ENCODE measurements at places on chromosomes 2 and 18.
A peak's percentile ranks its signal among the peaks of the same experiment; 100 is the strongest.

DNA sequence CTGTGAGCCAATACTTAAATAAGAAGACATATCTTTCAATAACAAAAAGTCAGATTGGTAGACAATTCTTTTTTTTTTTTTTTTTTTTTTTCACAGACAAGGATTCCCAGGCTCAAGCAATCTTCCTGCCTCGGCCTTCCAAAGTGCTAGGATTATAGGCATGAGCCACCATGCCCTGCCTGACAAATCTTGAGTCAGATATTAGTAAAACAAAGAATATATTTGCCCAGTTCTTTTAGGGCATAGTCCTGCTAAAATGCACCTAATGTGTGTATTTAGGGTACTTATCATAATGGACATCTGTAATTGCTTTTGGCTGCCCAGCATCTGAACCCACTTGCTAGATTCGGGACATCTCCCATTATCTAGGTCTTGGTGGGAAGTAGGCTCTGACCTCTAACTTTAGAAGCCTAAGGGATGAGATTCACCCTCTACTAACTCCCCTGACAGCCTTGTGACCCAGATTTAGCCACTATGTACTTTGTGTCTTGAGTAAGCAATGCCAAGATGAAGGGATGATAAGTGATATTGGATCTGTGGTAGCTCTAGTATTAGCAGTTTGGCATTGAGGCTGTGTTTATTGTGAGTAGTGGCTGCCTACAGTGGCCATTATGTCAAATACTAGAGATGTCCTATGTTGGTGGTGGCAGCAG lies 18.5 kb upstream of the PSME4 start:
- DNase-seq = no peak

- DNase-seq = no peak
Observed at GRCh38 chr2:175926272-175926671, 75.8 kb downstream of the LNPK start.

DNA sequence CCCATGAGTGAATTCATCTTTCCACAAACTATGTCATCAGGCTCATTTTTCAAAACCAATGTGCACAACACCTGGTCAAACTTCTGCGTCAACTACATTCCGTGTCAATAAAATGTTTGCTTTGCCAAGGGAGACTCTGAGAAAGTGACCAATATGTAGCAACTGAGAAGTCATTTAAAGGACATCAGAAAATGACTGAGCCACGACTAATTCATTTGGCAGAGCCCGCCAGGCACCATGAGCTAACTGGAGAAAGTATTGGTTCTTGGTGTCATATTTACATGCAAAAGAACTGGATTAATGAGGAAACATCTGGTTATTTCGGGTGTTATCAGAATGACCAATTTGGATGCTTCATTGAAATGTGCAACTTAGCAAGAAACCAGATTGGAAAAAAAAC lies 7.2 kb downstream of the RND3 start:
- DNase-seq = no peak

DNA sequence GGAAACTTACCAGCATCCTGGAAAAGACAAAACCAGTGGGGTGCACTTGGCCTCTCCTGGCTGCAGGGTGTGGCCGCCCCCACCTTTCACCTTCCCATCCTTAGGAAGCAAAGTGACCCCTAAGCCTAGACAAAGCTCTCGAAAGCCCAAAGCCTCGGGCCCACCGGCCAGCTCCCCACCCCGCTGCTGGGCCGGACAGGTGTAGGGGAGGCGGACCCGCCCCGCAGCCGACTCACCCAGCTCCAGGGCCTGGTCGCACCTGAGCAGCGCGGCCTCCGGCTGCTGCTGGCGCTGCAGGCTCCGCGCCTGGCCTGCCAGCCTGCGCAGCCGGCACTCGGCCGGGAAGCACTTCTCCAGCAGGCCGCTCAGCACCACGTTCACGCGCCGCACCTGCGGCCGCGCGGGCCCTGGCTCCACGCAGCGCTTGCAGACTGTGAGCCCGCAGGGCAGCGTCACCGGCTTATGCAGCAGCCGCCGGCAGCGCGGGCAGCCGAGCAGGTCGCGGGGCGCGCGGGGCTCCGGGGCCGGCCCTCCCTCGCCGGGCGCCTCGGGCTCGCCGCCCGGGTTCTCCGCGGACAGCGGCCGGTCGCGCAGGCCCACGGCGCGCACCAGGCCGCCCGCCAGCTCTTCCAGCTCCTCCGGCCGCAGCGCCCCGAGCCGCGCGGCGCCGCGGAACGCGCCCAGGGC lies 979 bp downstream of the LONRF2 start:
- peak; percentile 27 for DNase-seq

DNA sequence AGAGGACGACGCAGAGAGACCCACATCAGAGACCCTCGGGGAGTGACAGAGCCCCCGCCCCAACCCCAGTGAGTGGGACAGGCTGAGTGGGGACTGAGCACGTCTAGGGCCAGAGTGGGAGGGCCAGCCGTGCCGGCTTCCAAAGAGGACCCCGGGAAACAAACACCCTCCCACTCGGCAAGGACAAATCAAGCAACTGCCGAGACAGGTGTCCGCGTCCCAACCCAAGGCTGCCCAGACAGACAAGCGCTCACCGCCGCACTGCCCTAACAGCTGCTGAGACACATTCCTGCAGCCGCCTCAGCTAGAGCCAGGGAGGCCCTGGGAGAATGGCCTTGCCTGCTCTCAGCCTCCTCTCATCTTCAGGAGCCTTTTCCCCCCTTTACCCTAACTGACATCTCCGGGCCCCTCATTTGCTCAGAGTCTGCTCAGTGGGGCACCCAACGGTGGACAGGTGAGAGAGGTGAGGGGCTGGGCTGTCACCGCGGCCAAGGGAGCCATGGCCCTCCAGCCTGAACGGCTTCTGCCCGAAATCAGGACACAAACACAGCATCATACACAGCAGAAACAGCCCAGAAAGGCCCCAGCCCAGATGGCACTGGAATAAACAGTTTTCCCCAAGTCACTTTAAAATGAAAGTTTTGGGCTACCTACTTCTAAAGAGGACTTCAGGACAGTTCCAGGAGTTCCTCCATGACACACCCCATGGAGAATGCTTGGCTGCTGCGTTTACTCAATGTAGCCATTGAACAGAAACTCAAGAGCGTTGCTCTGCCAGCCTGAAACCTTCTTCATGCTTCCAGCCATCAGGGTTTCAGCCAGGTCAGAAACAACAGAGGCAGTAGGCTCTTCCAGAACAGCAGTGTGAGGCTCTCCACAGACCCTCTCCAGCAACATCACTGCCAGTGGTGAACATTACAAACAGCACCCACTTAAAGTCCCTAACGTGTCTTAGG lies 23.6 kb downstream of the SLC66A2 start:
- DNase-seq = no peak

DNA sequence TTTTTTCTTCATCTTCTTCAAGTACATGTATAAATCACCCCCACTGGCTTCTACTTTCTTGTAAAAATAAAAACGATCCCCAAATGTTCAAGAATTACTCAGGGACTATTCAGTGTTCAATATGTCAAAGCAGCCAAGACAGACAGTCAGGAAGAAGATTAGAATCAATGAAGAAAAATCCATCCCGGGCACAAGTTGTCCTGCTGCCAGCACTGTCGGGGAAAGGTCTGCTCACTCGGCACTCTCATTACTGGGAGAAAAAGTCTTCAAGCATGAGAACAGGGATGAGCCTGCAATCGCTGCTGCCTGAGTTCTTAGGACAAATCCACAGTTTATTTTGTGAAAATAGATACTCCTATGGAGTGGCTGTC lies 482.8 kb upstream of the KLHL29 start:
- DNase-seq = no peak

GRCh38 chr2:226981791-226982326 lies 146.0 kb downstream of the RHBDD1 start:
- peak; percentile 97 for DNase-seq

DNA sequence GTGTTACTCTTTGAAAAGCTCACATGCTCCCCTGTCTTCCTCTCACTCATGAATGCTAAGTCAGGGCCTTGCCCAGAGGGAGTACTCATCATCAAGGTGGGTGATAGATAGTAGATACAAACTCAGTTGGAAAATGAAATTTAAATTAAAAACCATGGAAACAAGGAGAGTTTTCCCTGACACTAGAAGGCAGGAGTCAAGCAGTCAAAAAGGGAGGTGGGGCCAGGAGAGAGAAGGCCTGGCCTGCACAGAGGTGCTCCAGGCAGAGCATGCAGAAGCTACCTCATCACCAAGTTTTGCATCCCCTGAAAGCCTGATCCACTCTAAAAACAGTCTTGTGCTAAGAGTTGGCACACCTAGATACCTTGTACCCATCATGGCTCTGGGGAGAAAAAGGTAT lies 143.7 kb downstream of the MYO5B start:
- DNase-seq = no peak

GRCh38 chr2:26305540-26305939 lies 40.4 kb upstream of the SELENOI start:
- DNase-seq = no peak

DNA sequence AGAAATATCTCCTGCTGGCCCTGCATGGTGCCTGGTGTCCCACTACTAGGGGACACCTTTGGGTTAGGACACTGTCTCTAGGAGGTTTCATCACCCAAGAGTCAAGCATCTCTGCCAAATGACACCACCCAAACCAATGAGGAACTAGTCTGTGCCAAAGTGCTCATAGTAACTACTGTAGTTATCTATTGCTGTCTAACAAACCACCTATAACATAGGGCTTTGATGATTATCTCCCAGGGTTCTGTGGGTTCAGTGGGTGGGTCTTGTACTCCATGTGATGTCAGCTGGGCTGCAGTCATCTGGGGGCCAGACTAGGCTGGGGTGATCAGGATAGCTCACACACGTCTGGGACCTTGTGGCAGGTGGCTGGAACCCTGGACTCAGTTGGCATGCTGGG lies 59.8 kb downstream of the EPAS1 start:
- DNase-seq = peak; percentile 25

DNA sequence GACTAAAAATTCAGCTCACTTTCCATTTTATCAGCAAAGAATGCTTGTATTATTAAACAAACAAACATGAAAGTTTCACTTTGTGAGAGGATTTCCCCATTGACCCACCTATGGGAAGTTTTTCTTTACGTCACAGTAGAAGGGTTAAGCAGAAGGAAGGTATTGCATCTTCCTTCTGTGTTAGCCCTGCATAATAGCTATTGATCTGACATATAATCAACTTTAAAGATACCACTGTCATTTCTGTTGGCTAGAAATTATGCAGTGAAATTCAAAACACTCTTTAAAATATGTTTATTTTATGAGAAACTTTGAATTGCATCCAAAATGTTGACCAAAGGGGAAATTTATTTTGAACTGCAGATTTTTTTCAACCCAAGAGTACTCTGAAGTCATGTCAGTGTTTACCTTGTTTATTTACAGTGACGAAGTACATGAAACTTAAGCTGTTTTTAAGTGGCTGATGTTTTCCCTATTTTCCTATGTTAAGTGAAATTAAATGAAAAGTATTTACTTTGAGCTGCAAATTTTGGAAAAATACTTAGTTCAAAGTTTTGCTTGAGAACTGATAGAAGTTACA lies 566.4 kb downstream of the ZEB2 start:
- DNase-seq = no peak

- no peak for DNase-seq
Observed at GRCh38 chr2:105439141-105439540, 40.3 kb upstream of the FHL2 start.

DNA sequence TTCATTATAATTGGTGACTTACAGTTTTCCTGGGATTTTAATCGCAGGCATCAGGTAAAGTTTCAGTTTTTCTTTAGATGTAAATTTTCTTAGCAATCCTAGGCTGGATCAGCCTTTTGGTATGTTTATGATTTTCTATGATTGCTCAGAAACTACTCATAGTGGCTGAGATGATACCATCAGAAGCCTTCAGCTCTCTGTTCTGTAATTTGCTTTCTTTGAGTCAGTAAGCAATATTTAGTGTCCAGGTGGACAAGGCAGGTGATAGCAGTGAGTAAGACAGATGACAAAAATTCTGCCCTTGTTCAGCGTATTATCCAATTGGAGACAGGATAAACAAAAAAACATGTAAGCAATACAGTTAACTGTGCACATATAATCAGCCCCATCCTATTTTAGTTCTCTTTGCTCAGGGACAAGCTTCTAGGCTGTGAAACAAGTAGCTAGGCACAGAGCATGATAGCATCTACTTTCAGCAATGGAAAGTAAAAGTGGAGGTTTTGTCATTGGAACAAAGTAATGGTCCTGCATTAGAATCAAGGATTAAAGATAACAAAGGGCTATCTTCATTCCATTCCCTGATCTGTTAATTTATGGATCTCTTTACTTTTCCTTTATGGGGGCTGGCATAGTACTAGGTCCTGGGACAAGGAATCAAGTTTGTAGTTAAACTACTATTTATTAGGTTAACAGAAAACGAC lies 100.8 kb downstream of the EPC2 start:
- no peak for DNase-seq

GRCh38 chr2:18527326-18527725 lies 33.1 kb downstream of the RDH14 start:
- DNase-seq = no peak

DNA sequence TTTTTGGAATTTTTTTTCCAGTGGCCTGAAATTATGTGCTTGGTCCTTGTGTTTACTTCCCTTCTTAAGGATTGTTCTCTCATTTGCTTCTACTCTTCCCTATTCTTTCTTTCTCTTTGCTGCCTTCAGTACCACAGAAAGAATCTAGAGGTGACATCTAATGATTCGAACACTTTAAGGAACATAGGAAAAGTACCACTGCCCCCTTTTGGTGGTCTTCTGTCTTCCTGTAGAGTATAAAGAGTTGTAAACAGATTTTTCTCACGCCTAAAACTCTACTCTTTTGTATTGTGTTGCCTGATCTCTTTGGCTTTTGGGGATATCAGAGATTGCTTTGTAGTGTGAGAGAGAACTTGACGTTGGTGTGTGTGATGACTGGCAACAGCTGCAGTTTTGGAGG lies 7.0 kb upstream of the SCTR start:
- DNase-seq = peak; percentile 7

- no peak for DNase-seq
Observed at GRCh38 chr18:2851771-2852170, 5.0 kb downstream of the EMILIN2 start.

DNA sequence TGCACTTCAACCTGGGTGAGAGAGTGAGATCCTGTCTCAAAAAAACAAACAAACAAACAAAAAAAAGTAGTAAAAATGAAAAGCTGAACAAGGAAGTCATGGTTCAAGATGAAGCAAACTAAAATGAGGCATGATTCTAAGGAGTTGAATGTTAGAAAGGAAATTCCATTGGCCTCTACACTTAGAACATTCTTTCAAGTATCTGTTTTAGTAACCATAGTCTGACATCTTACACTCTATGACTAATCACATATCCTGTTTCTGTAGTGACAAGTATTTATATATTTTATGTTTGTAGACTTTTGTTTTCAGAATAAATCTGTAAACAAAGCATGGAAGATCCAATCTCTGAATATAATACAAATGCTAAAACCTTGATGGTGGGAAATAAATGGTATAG lies 164.1 kb downstream of the KIAA1328 start:
- no peak for DNase-seq

DNA sequence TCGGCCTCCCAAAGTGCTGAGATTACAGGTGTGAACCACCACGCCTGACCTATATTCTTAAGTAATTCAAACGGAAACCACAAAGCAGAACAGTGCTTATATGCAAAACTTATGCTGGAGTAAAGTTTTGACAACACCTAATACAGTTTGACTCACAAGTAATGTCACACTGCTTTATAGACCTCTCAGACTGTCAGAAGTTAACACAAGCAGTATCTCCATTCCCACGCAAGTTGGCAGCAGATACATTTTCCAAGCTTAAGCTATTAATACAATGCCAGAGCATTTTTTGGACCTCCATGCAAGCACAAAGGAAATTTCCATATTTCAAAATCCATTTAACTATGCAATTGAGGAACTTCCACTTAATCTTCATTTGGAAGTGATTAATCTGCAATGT lies 21.0 kb upstream of the SANBR start:
- no peak for DNase-seq

GRCh38 chr2:130378206-130378897 lies 22.5 kb downstream of the PTPN18 start:
- DNase-seq = no peak
